Esophagus mucosa (tissue), 1 donor: ENCODE measurements at places on chromosomes 4 and X.
A peak's percentile ranks its signal among the peaks of the same experiment; 100 is the strongest.

DNA sequence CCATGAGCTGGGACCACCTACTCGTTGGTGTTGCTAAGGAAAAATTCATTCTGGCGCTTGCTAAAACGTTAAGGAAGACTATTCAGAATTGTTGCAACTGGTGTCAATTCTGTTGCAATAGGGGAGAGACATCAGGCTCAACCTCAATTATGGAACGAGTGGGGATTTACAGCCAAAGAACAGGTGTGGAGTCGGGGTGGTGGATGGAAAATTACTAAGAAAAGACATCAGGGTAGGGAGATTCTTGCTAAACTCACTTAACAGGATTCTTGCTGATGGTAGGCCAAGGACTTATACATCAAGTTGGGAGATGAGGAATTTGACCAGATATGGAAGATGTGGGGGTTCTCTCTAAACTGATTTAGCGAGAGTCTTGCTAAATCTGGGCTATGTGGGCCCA, 139.7 kb downstream of the TENM3 start:
- no peak for ATAC-seq

DNA sequence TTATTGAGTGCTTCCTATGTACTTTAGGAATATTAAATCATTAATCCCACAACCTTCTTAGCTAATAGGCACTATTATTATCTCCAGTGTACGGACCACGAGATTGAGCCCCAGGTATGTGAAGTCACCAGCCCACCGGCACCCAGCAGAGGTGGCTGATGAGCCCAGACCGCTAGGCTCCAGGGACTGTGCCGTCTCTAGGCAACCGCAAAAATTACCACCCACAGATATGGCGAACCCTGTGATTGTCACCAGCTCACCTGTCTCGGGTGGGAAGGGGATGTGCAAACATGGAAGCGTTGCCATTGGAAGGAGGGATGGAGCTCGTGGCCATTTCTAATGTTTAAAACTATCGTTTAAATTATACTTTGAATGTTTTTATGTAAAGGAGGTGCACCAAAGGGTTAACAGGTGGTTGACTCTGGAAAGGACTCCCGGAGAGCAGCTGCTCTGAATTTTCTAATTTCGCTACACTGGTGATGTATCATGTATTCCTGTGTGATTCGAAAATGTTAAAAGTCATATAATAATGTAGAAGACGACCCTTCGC, 21.0 kb upstream of the JAKMIP1 start:
- ATAC-seq: no peak

GRCh38 chr4:182704948-182705347, 212.2 kb downstream of the DCTD start:
- ATAC-seq: no peak

GRCh38 chr4:80990851-80991250, 39.7 kb upstream of the BMP3 start:
- ATAC-seq: no peak

- ATAC-seq: no peak
Observed at GRCh38 chr4:79381161-79381560, 26.9 kb downstream of the GK2 start.

- ATAC-seq: peak; percentile 40
Observed at GRCh38 chrX:54043541-54044125, 640 bp downstream of the PHF8 start.

DNA sequence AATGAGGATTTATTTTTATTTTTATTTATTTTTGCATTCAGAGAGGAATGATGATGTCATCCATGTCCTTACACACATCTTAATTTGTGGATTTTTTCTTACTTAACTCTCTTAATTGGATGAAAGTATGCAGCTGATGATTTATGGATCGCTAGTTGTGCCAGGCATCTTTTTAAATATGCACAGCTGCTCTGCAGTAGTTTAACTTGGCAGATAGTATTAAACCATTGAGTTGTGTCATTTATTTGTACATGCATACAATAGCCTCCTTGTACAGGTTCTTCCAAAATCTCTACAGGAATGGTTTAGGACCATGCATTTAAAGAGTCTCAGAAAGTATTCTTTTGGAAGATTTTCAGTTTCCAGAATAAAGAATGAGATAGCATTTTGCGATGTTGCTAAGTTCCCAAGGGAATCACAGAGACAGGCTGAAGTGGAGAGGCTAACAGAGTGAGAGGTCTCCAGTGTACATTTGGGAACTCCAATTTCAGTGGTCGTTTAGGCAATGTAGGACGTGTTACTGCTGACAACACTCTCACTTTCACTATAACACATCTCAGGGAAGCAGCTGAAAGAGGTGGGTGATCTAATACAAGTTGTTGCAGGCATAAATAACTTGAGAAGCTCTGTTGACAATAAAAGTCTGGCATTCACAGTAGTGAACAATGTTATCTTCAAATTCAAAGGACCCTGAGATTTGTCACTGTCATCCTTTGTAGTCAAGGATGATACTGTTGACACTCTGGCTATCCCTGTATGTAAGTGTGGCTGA, 49.9 kb upstream of the SCRG1 start:
- ATAC-seq: no peak

GRCh38 chrX:72713130-72713529, 976 bp downstream of the PHKA1 start:
- no peak for ATAC-seq

GRCh38 chr4:5036239-5036638, 15.0 kb upstream of the STK32B start:
- ATAC-seq: no peak

- ATAC-seq: no peak
Observed at GRCh38 chr4:3522326-3522640, 9.9 kb downstream of the LRPAP1 start.

GRCh38 chr4:55801498-55801897, 18.1 kb upstream of the EXOC1L start:
- no peak for ATAC-seq

DNA sequence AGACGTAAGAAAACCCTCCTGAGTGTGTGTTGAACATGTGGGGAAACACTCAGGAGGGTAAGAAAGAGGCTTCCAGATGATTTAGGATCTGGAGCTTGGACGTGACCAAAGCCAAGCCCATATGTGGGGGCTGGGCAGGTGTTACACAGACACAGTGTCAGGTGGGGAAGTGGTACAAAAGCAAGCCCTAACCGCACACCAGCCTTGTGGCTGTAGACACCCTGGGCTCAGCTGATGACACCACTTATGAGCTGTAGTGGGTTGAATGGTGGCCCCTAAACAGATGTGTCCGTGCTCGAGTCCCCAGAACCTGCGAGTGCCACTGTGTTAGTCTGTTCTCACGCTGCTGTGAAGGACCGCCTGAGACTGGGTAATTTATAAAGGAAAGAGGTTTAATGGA, 25.0 kb upstream of the NSG1 start:
- ATAC-seq: no peak

- ATAC-seq: no peak
Observed at GRCh38 chr4:151143162-151143561, 43.7 kb downstream of the RPS3A start.

DNA sequence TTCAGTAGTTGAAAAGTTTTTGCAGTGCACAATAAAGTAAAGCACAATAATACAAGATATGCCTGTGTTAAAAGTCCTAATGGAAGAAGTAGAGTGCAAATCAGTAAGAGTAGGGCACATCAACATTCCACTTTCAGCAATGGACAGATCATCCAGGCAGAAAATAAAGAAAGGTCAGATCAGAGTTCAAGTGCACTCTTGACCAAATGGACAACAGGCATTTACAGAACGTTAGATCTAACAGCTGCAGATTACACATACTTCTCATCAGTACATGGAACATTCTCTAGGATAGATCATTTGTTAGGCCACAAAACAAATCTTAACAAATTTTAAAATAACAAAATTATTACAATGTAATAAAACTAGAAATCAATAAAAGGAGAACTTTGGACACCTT, 1373.5 kb upstream of the PABPC4L start:
- ATAC-seq: no peak

DNA sequence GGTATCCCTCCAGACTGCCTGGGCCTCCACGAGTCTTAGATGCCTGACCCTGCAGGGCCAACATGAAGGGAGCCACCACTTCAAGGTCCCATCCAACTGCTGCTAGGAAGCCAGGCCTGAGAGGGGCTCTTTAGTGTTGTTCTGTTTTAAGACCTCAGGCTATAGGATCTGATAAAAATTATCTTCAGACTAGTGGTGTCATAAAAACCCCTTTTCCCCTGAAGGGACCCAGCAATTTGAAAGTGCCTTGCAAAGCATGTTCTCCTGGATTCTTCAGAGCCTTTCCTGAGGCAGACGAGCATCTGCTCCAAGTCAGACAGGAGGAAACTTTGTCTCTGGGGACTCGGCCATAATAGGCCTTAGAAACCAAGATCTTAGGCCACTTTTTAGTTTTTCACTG, 26.9 kb downstream of the TSPAN5 start:
- ATAC-seq: no peak

- ATAC-seq: no peak
Observed at GRCh38 chrX:7117587-7117986, 29.9 kb upstream of the STS start.

GRCh38 chrX:104641176-104641575, 75.2 kb downstream of the IL1RAPL2 start:
- ATAC-seq: no peak

GRCh38 chr4:184328022-184328736, 110.5 kb upstream of the ENPP6 start:
- peak; percentile 95 for ATAC-seq

GRCh38 chr4:144787365-144788258, 141.7 kb downstream of the HHIP start:
- ATAC-seq: no peak

- ATAC-seq: no peak
Observed at GRCh38 chrX:119089619-119090018, 16.8 kb downstream of the CT47C1 start.

- ATAC-seq: no peak
Observed at GRCh38 chr4:173482330-173482931, 47.6 kb downstream of the HAND2 start.

DNA sequence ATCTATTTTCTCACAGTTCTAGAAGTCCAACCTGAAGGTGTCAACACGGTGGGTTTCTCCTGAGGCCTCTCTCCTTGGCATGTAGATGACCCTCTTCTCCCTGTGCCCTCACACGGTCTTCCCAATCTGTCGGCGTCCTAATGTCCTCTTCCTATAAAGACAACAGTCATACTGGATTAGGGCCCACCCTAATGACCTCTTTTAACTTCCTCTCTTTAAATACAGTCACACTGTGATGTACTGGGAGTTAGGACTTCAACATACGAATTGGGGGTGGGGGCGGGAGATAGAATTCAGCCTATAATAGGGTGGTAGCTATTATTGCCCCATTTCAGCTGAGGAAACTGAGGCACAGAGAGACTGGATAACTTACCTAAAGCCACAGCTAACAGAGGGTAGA, 70.2 kb downstream of the SMIM20 start:
- no peak for ATAC-seq

- ATAC-seq: no peak
Observed at GRCh38 chrX:12463052-12463451, 324.8 kb downstream of the FRMPD4 start.

DNA sequence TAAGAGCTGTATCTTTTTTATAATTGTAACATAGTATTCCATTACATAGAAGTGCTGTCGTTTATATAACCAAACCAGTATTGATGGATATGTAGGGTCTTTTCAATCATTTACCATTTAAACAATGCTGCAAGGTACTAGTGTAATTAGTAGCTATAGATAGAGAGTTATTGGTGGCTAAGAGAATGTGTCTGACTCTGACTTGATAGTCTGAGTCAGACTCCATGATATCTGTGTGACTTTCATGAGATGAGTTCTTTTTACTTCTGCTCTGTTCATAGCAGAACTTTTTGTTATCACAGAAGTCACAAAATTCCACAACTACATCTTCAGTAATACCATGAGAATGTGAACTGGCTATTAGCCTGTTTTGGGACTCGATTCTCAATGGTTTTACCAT, 150.6 kb downstream of the FHIP1A start:
- ATAC-seq: no peak

GRCh38 chrX:71365356-71365874, 742 bp upstream of the TAF1 start:
- ATAC-seq: no peak

- ATAC-seq: no peak
Observed at GRCh38 chr4:154506253-154506652, 14.7 kb upstream of the DCHS2 start.

GRCh38 chrX:108704839-108705238, 31.5 kb downstream of the IRS4 start:
- ATAC-seq: no peak

GRCh38 chr4:2871911-2872310, 28.3 kb downstream of the ADD1 start:
- ATAC-seq: no peak

GRCh38 chrX:134407065-134407376, 52.9 kb upstream of the HPRT1 start:
- no peak for ATAC-seq

DNA sequence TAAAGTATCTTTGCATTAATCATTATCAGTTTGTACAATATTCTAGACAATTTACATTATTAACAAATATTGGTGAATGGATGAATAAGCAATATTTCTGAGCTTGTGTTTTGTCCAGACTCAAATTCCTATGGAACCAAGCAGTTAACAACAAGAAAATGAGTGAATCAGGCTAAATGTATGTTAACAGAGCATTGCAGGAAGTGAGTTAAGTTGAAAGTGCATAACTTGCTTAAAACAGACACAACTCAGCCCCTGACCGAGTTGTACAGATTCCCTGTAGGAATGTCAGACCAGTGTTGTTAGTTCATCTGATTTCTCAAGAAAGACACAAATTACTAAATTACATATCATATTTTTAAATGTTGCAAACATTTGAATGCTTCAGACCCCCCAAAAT, 23.7 kb upstream of the CSN1S1 start:
- ATAC-seq: no peak

- ATAC-seq: no peak
Observed at GRCh38 chr4:153741541-153741940, 18.3 kb downstream of the RNF175 start.

DNA sequence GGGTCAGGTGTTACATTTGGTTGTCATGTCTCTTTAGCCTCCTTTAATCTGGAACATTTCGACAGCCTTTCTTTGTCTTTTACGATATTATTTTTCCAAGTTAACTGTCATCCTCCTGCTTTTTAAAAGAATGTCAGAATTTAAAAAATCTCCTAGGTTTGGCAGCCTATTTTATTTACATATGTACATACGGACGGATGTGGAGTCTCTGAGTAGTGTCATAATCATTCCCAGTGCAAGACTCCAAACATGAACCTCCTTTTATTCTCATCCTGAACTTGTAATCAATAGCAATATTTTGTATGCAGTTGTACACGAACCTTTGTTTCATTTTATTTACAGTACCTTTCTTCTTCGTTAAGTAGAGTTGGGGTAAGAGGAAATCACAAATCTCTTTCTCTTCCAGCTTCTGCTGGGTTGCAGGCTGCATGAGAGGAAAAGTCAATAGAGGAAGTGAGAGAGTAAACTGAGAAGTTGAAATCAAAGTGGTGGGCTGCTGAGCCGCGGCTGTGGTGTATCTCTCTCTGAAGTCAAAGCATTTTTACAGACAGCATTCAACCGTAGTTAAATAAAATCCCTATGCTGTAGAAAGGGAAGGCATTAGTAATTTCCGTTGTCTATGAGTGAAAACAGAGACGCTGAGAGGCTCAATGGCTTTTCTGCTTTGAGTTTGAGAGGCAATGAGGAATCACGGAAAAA, 53.9 kb upstream of the RPS6KA3 start:
- ATAC-seq: no peak
